ENCODE measurements at places on chromosomes 11 and 22. TPM values are rescaled to one million over a fixed set of nuclear protein-coding genes. Genes with fewer than 3 reads are reported as not detected.

DNA sequence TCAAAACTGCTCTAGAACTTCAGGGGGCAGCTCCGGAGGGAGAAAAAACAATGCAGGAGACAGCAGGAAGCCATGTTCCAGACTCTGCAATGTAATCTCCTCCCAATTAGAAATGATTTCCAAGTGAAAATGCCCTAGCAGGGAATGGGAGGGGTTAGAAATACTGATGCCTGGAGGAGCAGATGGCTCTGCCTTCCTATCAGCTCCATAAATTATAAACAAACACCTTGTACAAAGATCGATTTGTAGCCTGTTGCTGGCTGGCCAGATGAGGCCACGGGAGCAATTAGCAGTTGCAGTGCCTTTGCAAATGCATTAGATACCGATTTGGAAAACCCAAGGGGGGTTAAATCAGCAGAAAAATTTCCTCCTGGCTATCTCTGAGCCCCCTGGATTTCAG is 46.6 kb upstream of the CHRM4 start:
- H3K4me3 ChIP-seq, result no peak overlapping the region
- H3K27ac ChIP-seq, result no peak overlapping the region
- no peaks in the 10 kb centered on the region for H3K36me3 ChIP-seq

The IGF2 gene
- 3.3 TPM for total RNA-seq

DNA sequence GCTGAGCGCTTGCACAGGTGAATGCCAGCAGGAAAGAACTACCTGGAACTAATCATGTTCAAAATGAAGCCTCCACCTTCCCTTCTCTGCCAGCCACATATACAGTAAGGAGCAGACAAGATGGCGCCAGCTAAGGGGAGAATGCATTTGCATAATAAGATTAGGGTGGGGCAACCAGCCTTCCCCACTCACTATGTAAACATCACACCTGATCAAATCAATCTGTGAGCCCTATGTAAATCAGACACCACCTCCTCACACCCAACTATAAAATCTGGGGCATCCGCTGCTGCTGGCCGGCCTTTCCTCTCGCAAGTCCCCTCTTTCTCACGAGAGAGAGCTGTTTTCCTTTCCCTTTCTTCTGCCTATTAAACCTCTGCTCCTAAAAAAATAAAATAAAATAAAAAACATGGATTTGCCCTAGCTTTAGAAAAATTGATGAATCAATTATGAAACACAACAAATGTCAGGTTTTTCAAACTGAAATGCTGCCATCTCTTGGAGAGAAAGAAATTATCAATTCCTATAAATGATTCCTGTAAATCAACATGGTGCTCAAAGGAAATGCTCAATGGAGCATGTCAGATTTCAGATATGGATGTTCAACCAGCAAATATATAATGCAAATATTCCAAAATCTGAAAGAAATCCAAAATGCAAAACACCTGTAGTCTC is 108.9 kb downstream of the SGSM3 start:
- H3K4me1 ChIP-seq, result peaks cover 10% of the 10 kb centered on the region
- DNase-seq, result no peak
- H3K4me3 ChIP-seq, result no peak overlapping the region
- no peaks in the 10 kb centered on the region for H3K27me3 ChIP-seq
- H3K36me3 ChIP-seq, result no peaks in the 10 kb centered on the region
- H3K27ac ChIP-seq, result no peak overlapping the region

DNA sequence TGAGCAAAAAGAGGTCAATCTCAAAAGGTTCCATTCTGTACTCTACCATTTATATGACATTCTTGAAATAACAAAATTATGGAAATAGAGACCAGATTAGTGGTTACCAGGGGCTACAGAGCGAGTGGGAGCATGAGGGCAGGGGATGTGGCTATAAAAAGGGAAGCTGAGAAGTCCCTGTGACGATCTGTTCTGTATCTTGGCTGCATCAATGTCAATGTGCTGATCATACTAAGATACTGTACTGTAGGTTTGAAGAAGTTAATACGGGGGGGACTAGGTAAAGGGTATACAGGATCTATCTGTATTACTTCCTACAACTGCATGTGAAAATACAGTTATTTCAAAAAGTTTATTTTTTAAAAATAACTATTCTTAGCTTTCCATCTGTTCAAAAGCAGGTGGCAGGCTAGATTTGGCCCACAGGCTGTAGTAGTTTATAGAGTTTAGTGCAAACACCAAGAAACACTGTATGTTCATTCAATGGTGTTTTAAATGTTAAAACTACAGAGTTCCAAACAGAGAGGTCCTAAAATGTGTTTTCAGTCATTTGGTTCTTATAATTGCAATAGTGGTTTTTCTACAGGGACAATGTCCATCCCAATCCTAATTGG is 78.2 kb downstream of the SMCO4 start:
- no peak overlapping the region for H3K27ac ChIP-seq
- no peak for DNase-seq
- H3K27me3 ChIP-seq, result no peaks in the 10 kb centered on the region
- H3K4me3 ChIP-seq, result no peak overlapping the region

DNA sequence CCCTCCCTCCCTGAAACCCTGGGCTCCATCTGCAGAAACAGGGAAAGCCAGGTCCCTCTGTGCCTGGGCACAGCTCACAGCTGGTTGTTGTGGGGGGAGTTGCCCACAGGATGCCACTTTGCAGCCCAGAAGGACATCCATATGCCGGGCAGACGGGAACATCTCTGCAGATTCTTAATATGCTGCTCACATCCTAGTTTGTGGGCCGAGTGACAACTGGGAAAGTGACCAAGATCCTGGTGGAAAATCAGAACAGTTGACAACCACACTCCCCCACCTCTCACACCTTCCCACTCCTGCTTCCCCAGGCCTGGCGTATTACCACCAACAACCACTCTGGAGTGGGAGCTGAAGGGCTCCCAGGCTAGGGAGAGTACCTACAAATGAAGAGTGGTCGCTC is 7.3 kb upstream of the SCGB1A1 start:
- no peak for DNase-seq
- H3K36me3 ChIP-seq, result no peaks in the 10 kb centered on the region
- H3K4me3 ChIP-seq, result no peak overlapping the region
- no peak overlapping the region for H3K27ac ChIP-seq

- no peaks in the 10 kb centered on the region for H3K36me3 ChIP-seq
- peaks cover 29% of the 10 kb centered on the region for H3K27me3 ChIP-seq
- H3K4me1 ChIP-seq, result peaks cover 10% of the 10 kb centered on the region
- H3K27ac ChIP-seq, result no peak overlapping the region
Observed at GRCh38 chr11:120709808-120710207, 198.3 kb downstream of the GRIK4 start.

GRCh38 chr11:34492806-34493414 is 20.7 kb downstream of the ELF5 start:
- H3K4me1 ChIP-seq, result peaks cover 14% of the 10 kb centered on the region
- H3K27ac ChIP-seq, result no peak overlapping the region
- H3K4me3 ChIP-seq, result no peak overlapping the region
- DNase-seq, result peak; percentile 79

The DKK3 gene
- total RNA-seq, result 23.9 TPM

DNA sequence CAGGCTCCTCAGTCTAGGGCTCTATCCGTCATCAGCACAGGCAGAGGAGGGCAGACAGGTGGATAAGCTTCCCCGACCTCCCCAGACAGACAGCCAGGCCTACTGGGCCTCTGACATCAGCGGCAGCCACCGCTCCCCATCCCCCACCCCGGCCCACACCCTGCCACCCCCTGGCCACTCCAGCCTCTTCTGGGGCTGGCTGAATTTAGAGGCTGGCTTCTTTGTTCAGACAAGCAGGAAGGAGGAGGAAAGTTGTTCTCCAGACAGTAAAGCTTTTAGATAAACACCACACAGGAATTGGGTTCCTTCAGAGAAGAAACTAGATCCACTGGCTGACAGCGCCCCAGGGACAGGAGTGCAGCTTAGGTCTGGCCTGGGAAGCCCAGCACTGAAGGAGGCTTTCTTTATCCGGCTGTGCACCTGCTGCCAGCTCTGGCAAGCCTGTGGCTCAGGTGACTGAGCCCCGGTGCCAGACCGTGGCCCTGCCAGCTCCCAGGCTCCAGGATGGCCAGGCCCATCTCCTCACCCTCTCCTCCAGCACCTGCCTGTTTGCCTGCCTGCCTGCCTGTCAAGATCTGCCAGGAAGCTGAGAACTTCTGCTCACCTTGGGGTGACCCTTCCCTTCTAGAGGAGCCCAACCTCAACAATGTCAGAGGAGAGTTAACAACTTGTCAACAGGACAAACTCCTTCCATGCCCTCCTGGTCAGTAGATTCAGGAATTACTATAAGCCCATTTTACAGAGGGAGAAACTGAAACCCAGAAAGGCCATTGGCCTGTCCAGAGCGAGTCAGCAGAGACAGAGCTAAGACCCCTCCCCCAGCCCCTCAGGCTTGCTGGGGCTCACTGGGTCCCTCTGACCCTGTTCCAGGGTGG is 44.0 kb upstream of the KLHL35 start:
- H3K4me3 ChIP-seq, result no peak overlapping the region
- peaks cover 21% of the 10 kb centered on the region for H3K4me1 ChIP-seq
- no peak for DNase-seq
- H3K27me3 ChIP-seq, result no peaks in the 10 kb centered on the region
- H3K36me3 ChIP-seq, result no peaks in the 10 kb centered on the region
- peak overlapping the region; percentile 78 for H3K27ac ChIP-seq

All from neural progenitor cell (in vitro differentiated cells).